ENCODE measurements at places on chromosomes 5 and 9.

DNA sequence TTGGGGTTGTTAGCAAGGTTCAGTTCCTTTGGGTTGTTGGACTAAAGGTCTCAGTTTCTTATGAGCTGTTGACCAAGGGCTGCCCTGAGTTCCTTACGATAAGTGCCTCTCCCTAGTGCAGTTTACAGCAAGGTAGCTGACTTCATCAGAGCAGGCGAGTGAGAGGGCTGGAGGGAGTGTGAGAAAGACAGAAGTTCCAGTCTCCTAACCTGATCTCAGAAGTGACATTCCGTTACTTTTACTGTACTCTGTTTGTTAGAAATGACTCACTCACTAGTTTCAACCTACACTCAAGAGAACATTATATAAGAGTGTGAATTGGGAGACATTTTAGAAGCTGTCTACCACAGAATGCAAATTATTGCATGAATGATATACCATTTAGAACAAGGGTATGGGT is 21.2 kb upstream of the IL31RA start:
- DNase-seq, result no peak

GRCh38 chr9:119677811-119678505 is 308.7 kb upstream of the BRINP1 start:
- no peak for DNase-seq

- peak; percentile 57 for DNase-seq
These were observed 165.8 kb upstream of the MAP3K1 start for GRCh38 chr5:56649569-56649968.

GRCh38 chr5:125584140-125584520 is 837.7 kb upstream of the ZNF608 start:
- DNase-seq, result no peak

DNA sequence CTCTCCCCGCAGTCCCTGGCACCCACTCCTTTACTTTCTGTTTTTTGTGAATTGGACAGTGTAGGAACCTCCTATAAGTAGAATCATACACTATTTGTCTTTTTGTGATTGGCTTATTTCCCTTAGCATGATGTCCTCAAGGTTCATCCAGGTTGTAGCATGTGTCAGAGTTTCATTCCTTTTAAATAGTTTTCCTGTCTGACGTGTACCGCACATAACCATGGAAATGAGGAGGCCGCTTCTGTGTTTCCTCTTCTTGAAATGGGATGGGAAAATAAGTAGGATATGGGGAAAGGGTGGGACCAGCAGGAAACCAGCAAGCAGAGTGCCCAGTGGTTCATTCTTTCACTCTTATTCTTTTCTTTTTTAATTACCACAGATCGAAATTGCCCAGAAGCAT is 72.6 kb upstream of the ENTREP1 start:
- no peak for DNase-seq

- DNase-seq, result no peak
These were observed 507.0 kb downstream of the TAF11L14 start for GRCh38 chr5:18141222-18141621.

GRCh38 chr5:218457-219291 is 554 bp downstream of the SDHA start:
- peak; percentile 76 for DNase-seq

GRCh38 chr9:121021301-121021700 is 28.8 kb downstream of the C5 start:
- no peak for DNase-seq

- DNase-seq, result no peak
These were observed 987.6 kb downstream of the PTPRD start for GRCh38 chr9:9625248-9625647.

- no peak for DNase-seq
These were observed 62.2 kb downstream of the CFAP77 start for GRCh38 chr9:132472199-132472598.

DNA sequence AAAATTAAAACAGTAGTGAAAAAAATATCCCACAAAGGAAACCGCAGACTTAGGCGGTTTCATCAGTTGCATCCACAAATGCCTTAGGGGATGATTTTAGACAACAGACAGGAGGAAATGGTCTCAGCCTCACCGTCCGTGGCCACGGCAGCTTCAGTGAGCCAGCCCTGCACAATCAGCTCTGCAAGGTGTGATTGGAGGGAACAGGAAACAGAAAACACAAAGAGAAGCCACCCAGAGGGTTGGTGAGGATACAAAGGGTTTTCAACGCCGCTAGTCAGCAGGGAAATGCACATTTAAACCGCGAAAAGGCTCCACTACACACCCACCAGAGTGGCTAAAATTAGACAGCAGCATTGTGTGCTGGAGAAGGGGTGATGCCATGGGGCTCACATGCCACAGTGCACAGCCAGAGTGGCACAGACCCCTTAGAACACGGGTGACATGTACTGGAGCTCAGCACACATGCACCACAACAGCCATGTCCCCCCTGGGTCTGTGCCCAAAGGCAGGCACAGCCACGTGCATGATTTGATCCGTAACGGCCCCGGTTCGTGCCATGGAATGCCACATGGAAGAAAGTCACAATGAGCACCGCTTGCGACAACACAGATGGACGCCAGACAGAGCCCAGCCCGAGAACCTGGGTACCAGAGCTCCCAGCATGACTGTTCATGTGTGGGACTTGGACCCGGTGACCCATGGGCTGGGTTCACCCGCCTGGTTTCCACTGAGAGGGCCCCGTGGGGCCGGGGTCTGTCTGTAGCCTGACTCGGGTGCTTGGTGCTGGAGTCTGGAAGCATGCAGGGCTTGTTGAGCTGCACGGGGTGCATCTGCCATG is 18.3 kb upstream of the TERT start:
- DNase-seq, result no peak

- DNase-seq, result no peak
These were observed 120.9 kb upstream of the STK32A start for GRCh38 chr5:147113967-147114366.

GRCh38 chr5:10289353-10289752 is 18.3 kb downstream of the CMBL start:
- peak; percentile 66 for DNase-seq

DNA sequence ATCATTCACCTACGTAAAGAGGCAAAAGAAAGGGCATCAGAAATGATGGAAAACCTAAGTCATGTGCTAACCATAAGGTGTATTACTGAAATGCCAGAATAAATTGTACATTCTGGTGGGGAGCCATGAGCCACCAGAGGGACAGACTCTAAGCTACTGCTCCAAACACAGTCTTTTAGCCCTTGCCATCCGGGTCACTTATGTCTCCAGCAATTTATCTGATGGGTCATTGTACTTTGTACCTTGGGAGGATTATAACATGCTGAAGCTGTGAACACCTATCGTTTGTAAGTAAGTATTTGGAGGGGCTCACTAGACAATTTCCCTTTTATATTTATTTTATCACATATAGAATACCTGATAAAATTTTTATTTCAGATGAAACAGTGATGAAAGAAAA is 495.1 kb downstream of the KIF4B start:
- DNase-seq, result no peak

DNA sequence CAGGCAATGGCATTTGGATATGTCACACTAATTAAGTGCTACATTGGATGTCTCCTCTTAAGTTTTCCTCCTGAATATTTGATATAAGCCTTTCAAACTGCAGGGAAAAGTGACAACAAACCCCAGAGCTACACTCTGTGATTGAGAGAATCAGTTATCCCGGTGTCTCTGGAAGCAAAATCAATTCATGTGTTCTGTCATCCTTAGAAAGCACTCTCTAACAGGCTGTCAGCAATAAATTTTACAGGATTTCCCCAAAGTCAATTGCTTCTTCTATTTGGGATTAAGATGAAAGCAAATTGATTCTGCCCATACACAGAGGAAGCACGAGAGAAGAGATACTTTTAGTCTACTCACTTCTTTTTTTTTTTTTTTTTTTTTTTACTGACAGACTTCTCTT is 332.4 kb downstream of the CDH18 start:
- DNase-seq, result no peak

DNA sequence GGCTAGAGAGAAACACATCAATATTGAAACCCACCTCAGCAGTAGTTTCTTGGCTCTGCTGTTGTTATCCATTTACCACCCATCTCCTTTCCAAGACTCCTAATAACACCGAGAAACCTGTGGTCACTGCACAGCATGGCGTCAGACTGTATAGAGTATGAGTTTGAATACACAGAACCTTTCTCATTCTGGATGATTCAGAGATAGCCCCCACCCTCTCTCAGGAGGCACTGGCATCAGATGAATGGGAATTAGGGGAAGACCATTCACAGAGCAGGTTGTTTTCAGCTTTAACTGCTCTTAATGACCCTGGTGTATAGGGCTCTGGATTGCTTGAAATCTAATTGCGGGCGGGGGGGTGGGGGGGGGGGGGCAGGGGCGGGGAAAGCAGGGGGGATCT is 86.7 kb downstream of the GPR21 start:
- no peak for DNase-seq

DNA sequence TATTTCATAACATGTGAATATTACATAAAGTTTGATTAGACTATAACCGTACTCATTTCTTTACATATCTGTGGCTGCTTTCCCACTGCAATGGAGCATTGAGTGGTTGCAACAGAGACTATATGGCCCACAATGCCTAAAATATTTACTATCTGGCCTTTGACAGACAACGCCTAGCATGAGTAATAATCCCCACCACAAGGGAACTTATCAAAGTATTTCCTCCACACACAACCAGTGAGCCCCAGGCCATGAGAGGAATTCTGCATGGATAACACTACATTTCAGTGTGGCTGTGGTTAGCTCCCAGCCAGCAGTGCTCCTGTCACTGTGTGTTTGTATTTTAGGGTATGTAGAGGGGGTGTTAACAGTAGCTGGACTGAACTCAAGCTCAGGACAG is 54.8 kb downstream of the FAM81B start:
- peak; percentile 33 for DNase-seq

GRCh38 chr9:15293804-15294316 is 13.2 kb downstream of the TTC39B start:
- DNase-seq, result peak; percentile 68

GRCh38 chr5:92641031-92641962 is 939.7 kb downstream of the NR2F1-AS1 start:
- peak; percentile 56 for DNase-seq

- DNase-seq, result peak; percentile 19
These were observed 614.5 kb downstream of the MAT2B start for GRCh38 chr5:164119806-164120447.

DNA sequence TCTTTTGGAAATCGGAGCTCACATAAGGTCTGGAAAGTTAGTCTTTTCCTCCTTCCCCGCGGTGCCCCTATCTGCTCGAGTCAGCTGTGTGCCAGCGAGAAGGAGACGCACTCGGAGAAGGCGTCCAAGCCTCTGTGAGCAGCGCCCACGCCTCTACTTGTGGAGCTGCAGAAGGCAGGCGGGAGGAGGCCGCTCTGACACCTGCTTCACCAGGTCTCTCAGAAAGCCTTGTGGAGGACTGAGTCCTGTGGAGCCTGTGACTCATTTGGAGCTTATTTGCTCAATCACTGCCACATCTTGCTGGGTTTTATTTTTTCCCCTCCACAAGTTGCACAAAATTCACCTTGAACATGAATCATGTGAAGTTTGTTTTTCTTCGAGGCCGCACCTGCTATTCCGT is 117.5 kb downstream of the IRX2 start:
- DNase-seq, result no peak

DNA sequence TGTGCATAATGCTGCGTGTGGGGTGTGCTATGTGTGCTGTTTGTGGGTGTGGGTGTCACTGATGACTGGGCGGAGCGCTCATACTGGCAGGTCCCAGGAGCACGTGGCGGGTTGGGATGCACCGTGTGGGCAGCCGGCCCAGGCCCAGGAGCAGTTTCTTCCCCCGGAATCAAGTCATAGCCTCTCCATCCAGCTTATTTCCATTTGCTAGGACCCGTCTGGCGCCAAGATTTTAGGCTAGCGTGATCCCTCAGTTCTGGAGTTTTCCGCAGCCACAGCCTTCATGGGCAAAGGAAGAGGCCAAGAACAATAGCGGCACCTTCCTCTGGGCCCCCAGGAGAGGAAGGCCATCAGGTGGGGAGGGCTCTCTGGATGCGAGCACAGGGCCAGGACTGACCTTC is 43.3 kb upstream of the NEURL1B start:
- no peak for DNase-seq

DNA sequence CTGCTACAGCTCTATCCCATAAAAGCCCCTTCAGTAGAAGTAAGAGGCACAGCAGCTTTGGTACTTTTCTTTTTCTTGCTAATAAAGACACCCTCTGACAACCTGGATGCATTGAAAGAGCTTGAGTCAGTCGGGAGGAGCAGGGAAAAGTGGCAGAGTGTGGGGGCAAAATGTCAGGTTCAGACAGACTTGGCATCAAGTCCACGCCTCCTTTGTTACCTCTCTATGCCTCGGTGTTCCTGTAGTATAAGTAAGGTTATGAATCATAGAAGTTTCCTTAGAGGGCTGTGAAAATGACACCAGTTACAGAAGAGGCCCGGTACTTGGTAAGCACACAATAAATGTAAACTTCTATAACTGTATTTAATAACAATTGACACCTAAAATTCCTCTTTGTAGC is 133.9 kb downstream of the ESM1 start:
- DNase-seq, result no peak

DNA sequence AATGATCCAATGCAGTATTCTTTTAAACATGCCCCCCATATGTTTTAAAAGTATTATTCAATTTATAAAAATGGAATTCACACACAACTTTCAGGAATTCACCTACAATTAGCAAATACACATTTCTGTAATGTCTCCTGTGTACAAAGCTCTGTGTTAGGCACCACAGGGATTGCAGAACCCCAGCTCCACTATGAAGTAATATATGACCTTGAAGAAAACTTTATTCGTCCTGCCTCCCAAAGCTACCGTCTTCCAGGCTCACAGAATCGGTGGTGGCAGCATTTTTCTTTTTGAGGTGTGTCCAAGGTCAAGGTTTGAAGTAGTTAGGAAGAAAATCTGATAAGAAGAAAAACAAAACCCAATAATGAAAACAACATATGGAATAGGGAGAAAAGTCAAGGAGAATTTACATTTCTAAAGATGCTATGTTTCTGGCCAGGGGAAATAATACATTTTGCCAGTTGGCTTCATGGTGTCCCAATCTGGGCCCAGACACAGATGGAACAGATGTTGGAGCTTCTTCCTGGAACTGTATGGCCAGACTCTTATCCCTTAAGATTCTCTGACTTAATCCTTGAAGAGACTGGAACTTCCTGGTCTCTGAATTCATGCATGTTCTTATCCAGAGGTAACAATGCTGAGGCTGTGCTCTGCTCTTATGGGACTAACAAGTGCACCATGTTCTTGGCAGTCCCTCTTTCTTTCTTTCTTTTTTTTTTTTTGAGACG is 22.0 kb upstream of the LVRN start:
- DNase-seq, result peak; percentile 10

All from GM23248 (cell line).